ENCODE measurements at places on chromosomes 7 and 10. TPM values are rescaled to one million over a fixed set of nuclear protein-coding genes. Genes with fewer than 3 reads are reported as not detected.
A peak's percentile ranks its signal among the peaks of the same experiment; 100 is the strongest.

Gene CFAP70
- 1.3 TPM for total RNA-seq

Gene ECHDC3
- 11.8 TPM for total RNA-seq

GRCh38 chr10:128150045-128150493, 23.8 kb upstream of the MKI67 start:
- peaks cover 2% of the 10 kb centered on the region for H3K27me3 ChIP-seq
- H3K4me3 ChIP-seq, result peak overlapping the region; percentile 61
- no peaks in the 10 kb centered on the region for H3K36me3 ChIP-seq
- peak; percentile 86 for DNase-seq

DNA sequence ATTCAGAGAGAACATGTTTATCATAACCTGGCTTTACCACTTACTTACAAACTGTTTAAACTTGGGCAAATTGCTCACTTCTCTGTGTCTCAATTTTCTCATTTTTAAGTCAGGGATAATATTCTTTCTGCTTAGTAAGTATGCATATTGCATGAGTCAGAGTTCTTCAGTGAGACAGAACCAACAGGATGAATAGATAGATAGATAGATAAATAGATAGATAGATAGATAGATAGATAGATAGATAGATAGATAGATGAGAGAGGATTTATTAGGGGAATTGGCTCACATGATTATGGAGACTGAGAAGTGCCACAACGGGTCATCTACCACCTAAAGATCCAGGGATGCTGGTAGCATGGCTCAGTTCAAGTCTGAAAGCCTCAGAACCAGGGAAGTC, 15.7 kb upstream of the SMIM30 start:
- no peaks in the 10 kb centered on the region for H3K36me3 ChIP-seq
- H3K27ac ChIP-seq, result no peak overlapping the region
- H3K4me1 ChIP-seq, result no peaks in the 10 kb centered on the region
- DNase-seq, result no peak
- peaks cover 2% of the 10 kb centered on the region for H3K27me3 ChIP-seq
- no peak overlapping the region for H3K4me3 ChIP-seq

GRCh38 chr7:142228537-142229104, 29.2 kb downstream of the PRSS58 start:
- no peaks in the 10 kb centered on the region for H3K36me3 ChIP-seq
- H3K4me1 ChIP-seq, result peaks cover 6% of the 10 kb centered on the region
- peaks cover 2% of the 10 kb centered on the region for H3K27me3 ChIP-seq
- H3K27ac ChIP-seq, result no peak overlapping the region
